CD8-positive, alpha-beta memory T cell (primary cell): ENCODE measurements at places on chromosomes 2 and 18. TPM values are rescaled to one million over a fixed set of nuclear protein-coding genes. Genes with fewer than 3 reads are reported as not detected.

DNA sequence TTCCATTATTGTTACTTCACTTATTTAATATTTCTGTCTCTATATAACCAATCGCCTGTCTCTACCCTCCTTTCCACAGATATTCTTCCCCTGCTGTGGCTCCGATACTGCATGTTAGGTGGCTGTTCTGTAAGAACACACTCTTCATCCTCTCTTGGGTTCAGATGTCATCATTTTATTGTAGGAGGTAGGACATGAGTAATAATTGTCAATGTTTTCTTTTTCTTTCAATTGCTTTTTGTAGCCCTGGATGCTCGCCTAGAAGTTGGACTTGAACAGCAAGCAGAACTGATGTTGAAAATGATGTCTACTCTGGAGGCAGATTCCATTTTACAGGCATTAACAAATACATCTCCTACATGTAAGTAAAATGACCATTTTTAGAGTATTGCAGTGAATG, 128.6 kb downstream of the BIRC6 start:
- DNase-seq = no peak

GRCh38 chr2:196983934-196984333, 57.4 kb upstream of the PGAP1 start:
- no peak for DNase-seq

DNA sequence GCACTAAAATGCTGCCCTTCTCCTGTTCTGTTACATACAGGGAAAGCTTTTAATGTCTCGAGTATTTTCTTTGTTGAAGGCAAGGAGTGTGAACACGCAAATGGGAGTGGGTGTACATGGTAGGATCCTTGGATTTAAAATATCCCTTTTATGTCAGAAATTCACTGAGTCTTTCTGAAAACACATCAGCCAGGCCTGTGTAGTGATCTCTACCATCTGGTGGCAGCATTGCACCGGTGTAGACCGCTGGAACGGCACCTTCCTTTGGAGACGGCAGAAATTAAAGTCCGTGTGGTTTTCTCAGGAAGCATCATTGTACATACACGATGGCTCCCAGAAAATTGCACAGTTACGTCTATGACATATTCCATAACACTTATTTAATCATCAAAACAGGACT, 515.8 kb downstream of the GALR1 start:
- no peak for DNase-seq

DNA sequence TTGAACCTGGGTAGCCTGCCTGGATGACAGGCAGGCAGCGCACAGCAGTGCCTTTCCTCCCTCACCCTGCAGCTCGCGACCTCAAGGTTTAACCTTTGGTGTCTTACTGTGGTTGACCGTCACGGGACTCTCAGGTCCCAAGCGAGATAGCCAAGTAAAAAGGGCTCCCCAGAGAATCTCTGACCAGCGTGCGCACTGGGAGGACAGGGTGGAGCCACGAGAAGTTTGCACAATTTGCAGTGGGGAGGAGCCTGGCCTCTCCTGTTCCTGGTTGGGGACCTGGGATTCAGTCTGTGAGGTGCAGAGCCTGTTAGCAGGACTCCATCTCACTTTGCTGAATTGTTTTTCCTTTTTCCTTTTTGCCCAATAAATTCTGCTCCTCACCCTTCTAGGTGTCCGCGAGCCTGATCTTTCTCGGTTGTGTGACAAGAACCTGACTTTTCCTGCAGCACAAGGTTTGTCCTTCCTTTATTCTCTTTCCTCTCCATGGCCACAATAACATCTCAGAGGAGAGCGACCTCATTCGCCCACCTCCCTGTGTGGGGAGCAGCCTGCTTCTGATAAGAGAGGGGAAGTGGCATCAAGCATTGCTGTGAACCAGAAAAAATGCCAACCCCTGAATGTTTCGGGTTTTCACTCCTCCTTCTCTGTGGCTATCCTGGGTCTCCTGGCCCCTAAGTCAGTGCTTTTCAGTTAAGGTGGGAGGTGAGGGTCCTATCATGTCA, 36.2 kb downstream of the POU3F3 start:
- DNase-seq = no peak

The ZNG1B gene
- total RNA-seq = 34.6 TPM

The SLC9A4 gene
- not detected for total RNA-seq

The C2orf81 gene
- total RNA-seq = 2.7 TPM

The DOK1 gene
- total RNA-seq = 24.4 TPM
